ENCODE measurements at places on chromosomes 16 and 17.

GRCh38 chr16:88834670-88835069, 22.1 kb downstream of the GALNS start:
- no peak for DNase-seq

DNA sequence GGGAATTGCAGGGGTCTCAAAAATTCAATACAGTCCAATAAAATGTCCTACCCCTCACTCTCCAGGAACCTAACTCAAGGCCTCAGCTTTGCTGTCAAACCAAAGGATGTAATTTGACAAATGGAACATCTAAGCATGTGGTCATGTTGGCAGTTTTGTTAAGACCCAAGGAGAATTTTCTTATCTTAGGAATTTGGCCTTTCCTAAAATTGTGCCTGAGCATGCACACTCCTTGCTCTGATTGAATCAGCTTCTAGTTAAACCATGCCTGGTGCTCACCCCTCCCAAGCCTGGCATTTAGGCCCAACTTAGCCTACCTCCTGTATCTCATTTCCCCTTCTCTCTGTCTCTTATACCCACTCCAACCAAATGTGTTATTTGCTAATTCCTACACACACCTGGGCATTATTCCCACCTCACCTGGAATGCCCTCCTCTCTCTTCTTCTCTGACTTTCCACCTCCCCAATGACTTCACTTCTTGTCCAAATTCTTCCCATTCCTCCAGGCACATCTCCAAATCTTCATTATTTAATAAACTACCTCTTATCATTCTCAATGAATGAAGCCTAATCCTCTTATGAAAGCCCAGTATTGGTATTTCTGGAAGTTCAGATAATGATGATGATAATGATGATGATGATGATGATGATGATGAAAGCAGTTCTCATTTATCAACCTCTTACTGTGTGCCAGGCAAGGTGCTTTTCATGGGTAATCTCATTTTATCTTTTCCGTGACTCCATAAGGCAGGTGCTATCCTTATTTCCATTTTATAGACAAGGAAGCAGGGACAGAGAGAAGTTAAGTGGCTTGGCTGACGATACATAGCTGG, 178.0 kb upstream of the IRX6 start:
- DNase-seq, result no peak

DNA sequence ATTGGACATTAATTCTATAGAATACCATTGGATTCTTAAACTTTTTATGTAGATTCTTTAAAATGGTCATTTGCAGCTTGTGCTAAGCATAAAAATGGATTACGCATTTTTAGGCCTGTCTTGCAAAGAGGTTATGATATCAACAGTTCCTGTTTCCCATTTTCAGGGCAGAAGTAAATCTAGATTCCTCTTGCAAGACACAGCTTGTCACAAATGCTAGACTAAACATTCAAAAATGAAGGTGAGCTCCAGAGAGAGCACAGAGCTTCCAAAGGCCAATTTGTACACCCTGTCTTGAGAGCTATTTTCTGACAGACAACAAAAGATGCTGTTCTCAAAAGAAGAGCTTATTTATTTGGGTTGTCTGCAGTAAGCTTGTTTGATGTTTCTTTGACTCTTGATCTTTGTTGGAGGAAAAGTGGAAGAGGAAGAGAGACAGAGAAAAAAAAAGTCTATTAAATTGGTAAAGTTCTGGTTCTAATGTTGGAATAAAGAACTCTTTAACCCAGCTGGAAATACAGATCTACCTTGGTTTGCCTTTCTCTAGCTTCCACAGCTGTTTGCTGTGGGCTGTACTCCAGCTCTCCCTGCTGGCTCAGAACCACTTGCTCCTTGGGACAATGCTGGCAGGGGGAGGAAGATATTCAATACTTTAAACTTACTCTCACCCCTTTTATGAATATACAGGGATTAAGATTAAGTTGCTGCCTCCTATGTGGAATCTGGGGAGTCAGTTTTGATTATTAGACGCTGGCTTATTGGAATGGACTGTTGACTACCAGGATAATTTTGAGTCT, 651.8 kb downstream of the CDH11 start:
- DNase-seq, result no peak

- no peak for DNase-seq
These were observed 78.2 kb downstream of the AMFR start for GRCh38 chr16:56347166-56347565.

DNA sequence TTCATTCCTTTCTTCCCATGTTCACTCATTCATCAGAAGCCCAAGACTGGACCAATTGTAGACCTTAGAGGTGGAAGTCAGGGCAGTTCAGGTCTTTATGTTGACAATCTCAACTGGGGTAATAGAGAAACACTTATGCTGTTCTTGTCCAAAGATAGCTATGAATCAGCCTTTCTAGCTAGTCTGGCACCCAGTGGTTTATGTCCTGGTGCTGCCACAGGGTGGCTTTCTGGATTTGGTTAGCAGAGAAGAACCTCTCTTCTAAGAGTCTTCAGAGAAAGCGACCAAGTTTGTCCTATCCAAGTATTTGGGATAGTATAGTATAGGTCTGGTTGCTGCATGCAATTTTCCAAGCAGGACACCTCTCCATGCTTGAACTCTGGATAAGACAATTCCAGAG, 83.3 kb downstream of the NOG start:
- no peak for DNase-seq

GRCh38 chr17:41548844-41549595, 20.9 kb upstream of the KRT19 start:
- peak; percentile 90 for DNase-seq

DNA sequence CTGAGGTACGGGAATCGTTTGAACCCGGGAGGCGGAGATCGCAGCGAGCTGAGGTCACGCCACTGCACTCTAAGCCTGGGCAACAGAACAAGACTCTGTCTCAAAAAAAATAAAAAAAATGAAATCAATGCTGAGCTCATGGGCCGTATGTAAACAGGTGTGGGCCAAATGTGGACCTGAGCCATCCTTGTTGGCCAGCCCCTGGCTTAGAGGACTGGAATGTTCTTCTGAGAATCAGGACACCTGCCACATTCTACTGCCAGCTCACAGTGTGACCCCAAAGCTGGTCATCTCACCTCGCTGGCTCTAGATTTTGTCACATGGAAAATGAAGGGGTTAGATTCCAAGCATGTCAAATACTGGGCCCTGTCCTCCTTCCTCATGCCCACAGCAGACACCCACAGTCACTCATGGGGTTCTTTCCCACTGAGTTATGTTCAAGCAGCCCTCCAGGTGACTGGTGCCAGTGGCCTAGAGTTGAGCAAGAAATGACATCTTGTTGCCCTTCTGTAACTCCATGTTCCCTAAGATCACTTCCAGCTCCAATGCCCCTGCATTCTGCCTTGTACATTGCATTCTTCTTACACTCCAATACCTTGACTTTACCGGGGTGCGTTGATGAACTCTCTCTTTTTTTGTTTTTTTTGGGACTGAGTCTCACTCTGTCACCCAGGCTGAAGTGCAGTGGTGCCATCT, 110.6 kb downstream of the ABCC1 start:
- no peak for DNase-seq

DNA sequence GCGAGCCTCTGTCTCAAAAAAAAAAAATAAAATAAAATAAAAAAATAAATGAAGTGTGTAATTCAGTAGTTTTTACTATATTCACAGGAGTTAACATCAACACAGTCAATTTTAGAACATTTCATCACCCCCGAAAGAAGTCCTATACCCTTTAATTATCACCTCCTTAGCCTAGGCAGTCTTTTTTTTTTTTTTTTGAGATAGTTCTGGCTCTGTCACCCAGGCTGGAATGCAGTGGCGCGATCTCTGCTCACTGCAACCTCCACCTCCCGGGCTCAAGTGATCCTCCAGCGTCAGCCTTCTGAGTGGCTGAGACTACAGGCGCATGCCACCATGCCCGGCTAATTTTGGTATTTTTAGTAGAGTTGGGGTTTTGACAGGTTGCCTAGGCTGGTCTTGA, 150.7 kb downstream of the SNX29 start:
- no peak for DNase-seq

DNA sequence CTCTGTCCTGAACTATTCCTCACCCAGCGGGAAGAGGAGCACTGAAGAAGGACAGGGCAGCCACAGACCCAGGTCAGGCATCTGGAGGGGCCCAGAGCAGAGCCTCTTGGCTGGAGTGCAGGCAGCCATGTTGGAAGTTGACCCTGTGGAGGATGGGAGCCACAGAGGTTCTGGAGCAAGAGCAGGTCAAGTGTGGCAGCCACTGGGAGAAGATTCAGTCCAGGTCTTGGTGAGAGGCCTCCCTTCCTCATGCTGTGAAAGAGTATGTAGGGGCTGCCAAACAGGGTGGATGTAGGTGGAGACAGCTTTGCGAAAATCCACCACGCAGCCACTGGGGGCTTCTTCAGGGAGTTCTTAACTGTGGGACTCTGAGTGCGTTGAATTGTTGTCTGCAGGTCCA, 590 bp upstream of the CD79B start:
- no peak for DNase-seq

DNA sequence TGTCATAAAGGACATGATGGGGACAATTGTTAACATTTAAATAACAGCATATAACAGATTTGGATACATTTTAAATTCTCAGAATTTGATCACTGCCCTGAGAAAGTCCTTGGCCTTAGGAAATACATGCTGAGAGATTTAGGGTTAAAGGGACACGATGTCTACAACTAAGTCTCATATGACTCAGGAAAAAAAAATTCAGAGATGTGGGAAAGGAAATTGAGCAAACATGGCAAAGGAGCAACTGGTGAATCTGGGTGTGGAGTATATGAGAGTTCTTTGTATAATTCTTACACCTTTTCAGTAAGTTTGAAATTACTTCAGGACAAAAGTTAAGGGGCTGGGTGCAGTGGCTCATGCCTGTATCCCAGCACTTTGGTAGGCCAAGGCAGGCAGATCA, 18.2 kb downstream of the MPP3 start:
- peak; percentile 74 for DNase-seq

- no peak for DNase-seq
These were observed 3.7 kb downstream of the PFN1 start for GRCh38 chr17:4944554-4945175.

DNA sequence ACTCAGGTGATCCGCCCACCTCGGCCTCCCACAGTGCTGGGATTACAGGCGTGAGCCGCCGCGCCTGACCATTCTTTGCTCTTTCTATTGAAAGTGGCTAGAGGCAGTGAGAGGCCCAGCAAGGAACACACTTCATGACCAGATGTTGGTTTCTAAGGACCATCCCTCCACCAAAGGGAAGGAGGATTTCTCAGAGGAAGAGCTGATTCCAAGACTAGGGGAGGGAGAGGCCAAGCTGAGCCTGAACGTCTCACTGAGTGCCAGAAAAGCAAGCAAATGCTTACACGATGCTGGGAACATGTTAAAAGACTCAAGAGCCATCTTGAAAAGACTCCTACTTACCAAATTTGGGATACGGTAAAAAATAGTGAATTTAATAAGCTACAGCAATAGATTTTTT, 79.2 kb downstream of the MRM3 start:
- DNase-seq, result no peak

DNA sequence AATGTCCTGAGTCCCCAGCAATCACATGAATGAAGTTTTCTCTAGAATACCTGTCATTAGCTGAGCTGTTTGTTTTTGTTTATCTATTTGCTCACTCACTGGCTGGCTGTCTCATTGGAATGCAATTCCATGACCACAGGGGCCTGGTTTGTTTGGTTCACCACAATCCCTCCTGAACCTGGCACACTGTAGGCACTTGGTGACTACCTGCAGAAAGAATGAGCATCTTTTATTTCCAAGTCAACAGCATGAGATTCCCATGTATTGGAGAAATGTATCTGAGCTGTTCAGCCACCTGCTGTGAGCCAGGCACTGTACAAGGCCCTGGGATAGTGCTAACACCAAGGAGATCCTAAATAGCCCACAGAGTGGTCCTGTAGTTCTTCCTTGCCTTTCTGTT, 345.1 kb downstream of the XYLT1 start:
- no peak for DNase-seq

DNA sequence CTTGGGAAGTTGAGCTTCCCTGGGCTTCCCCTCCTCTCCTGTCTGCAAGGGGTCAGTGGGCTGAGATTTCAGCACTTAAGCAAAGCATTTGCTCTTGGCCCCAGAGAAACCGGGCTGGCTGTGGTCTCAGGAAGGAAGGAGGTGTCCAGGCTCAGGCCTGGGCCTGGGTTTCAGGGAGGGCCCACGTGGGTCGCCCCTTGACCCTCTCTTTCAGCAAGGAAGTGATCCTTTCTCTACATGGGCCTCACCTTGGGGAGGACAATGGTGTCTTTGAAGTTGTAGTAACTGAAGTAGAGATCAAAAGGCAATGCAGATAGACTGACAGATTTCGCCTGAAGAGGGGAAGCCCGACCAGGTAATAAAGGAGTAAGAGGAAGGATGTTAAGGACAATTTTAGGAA, 2.7 kb downstream of the NOD2 start:
- no peak for DNase-seq

GRCh38 chr17:47009759-47010594, 30.9 kb upstream of the RPRML start:
- peak; percentile 16 for DNase-seq

- DNase-seq, result peak; percentile 100
These were observed 117.4 kb downstream of the HIC1 start for GRCh38 chr17:2172077-2172851.

- DNase-seq, result no peak
These were observed 14.1 kb upstream of the MAPK3 start for GRCh38 chr16:30136971-30137605.

- DNase-seq, result no peak
These were observed 7.4 kb upstream of the OR1A2 start for GRCh38 chr17:3189961-3190360.

- DNase-seq, result no peak
These were observed 112.8 kb downstream of the CLEC16A start for GRCh38 chr16:11056993-11057649.

- DNase-seq, result peak; percentile 86
These were observed 2.8 kb downstream of the PRKAR1A start for GRCh38 chr17:68514831-68515635.

GRCh38 chr16:2904100-2904921, 7.4 kb upstream of the FLYWCH1 start:
- peak; percentile 84 for DNase-seq

DNA sequence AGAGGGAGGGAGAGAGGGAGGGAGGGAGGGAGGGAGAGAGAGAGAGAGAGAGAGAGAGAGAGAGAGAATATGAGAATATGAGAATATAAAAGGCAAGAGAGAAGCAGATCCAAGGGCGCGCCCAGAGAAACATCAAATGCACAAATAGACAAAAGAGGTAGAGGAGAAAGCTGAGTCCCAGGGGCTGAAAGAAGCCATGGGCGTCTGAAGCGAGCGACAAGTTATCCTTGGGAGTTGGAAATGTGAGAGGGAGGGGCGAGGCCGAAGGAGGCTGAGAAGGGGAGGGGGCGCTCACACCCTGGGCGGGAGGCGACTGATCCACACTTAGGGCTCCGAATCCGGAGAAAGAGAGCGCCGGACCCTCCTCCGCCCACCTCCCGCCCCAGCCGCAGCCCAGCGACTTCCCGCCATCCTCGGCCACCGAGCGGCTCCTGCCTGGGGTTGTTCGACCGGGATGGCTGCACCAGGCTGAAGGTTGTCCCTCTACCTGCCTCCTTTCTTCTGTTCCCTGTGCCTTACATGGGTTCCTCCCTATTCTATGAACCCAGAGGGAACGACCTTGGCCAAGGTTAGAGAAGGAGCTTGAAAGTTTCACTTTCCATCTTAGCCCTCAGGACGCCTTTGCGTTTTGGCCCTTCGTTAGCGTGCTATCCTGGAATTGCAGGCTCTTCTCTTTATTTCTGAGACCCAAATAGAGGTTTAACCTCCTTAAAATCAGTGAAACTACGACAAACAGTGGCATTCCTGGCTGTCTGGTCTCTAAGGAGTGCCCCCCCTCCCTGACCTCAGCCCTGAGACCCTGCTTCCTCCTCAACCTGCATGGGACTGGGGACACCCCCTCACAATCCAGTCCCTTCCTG, 21.2 kb upstream of the HOXB9 start:
- DNase-seq, result no peak
